ENCODE measurements at places on chromosomes 16 and 17.

DNA sequence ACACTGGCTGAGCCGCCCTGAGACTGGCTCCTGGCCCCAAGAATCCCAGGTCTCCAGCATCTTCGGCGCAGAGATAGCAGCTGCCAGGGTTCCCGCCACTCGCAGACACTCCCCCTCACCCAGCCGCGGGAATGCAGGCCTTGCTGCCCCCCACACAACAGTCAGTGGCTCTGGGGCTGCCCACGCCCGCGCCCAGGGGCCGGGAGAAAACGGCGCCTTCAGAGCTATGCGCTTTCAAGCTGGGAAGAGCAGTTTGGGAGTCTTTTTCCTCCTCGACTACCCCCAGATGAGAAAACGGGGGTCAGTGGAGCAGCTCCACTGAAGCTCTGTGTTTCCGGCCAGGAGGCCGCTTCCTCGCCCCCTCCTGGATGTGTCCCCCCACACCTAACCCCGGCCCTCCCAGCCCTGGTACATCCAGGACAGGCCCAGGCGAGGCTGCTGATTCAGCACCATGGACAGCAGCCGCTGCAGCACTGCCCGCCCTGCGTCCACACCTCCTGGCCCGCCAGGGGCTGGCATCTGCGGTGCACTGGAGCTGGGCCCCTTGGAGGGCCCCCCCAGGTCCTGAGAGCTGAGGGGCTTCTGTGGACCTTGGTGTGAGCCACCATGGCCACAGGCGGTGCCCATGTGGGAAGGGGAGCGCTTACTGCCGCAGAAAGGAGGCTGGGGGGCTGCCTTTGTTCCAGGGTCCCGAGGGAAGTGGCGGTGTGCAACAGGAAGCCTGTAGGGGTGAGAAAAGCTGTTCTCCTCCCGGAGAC is 35.7 kb downstream of the CACNA1H start:
- DNase-seq, result peak; percentile 19

DNA sequence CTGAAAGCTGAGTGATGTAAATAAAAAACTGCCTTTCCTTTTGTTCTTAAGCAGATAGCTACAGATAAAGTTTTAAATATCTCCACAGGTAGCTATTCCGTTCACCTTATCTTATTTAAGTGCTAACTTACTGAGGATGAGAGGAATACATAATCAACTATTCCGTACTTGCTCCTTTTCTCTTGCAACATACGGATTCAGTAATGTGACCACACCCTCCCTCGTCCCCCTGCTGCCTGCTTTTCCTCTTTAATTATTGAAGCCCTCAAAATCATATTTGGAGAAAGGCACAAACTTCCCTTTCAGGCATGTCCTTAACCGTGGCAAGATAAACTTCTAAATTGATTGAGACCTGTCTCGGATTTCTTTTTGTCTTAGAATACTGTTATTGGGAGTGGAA is 101.4 kb downstream of the MAP2K4 start:
- DNase-seq, result no peak

- peak; percentile 74 for DNase-seq
Measured at GRCh38 chr17:64661976-64662773, at the start of gene SMURF2. Gene SMURF2, minus strand, starts transcription at chr17:64662307. Its CDS starts 427 bp downstream, at chr17:64661880.

GRCh38 chr17:1060991-1061390 is 64.1 kb downstream of the TIMM22 start:
- DNase-seq, result peak; percentile 82

GRCh38 chr17:21124086-21124485 is 2.7 kb upstream of the DHRS7B start:
- no peak for DNase-seq

DNA sequence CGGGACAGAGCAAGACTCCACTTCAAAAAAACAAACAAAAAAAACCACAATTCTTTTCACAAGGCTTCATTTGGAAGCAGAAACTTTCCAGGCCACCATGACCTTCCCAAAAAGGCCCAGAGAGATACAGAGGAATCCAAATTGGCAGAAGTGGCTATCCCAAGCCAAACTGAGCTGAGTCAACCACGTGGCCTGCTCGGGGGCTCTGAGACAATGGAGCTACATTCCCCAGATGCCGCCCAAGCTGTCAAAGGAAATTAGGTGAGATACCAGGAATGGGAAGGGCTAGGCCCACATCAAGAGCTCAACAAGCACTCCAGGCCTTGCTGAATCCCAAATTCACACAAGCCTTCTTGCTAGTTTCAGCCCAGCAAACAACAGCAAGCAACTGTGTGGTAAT is 5.7 kb upstream of the EXOSC6 start:
- no peak for DNase-seq
